ENCODE measurements at places on chromosomes 12 and 14.
A peak's percentile ranks its signal among the peaks of the same experiment; 100 is the strongest.

- DNase-seq = no peak
Observed at GRCh38 chr14:86091811-86092210, 561.9 kb downstream of the FLRT2 start.

- DNase-seq = no peak
Observed at GRCh38 chr14:79630288-79630960, 580.9 kb downstream of the DIO2 start.

- DNase-seq = no peak
Observed at GRCh38 chr14:96143906-96144305, 60.7 kb upstream of the BDKRB2 start.

DNA sequence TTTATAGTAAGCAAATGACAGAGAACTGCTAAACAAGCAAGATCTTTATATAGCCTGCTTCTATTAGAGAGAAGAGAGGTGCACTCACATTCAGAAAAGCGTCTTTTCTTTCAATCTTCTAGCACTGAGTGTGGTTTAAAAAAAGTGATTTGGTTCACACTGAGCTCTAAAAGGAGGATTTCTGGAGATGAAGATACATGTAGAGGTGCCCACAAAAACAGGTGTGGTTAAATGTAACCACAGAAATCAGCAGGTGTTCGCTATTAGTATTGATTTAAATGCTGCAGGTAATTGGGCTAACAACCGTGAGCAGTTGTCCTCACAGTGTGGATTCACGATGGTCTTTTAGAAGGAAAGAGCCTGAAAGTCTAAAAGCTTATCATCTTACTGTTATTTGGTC is 10.7 kb downstream of the PKP2 start:
- DNase-seq = no peak

DNA sequence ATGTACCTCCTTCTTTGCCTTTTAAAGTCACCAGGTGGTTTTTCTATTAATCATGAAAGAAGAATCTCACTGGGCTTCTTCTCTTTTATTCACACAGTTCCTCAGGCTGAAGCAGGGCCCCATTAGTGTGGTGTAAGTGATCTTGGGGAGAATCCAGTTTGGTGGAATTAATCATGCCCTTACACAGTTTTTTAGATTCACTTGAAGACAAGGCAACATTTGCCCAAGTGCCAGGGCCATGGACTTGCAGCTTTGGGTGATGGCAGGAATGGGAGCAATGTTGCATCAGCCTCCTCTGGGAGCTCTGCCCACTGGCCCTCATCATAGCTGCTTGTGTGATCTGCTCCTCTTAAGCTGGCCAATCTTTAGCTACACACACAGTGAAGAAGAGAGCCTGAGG is 33.8 kb downstream of the KCNK10 start:
- no peak for DNase-seq

- peak; percentile 17 for DNase-seq
Observed at GRCh38 chr14:65791191-65791981, 378.9 kb downstream of the FUT8 start.

DNA sequence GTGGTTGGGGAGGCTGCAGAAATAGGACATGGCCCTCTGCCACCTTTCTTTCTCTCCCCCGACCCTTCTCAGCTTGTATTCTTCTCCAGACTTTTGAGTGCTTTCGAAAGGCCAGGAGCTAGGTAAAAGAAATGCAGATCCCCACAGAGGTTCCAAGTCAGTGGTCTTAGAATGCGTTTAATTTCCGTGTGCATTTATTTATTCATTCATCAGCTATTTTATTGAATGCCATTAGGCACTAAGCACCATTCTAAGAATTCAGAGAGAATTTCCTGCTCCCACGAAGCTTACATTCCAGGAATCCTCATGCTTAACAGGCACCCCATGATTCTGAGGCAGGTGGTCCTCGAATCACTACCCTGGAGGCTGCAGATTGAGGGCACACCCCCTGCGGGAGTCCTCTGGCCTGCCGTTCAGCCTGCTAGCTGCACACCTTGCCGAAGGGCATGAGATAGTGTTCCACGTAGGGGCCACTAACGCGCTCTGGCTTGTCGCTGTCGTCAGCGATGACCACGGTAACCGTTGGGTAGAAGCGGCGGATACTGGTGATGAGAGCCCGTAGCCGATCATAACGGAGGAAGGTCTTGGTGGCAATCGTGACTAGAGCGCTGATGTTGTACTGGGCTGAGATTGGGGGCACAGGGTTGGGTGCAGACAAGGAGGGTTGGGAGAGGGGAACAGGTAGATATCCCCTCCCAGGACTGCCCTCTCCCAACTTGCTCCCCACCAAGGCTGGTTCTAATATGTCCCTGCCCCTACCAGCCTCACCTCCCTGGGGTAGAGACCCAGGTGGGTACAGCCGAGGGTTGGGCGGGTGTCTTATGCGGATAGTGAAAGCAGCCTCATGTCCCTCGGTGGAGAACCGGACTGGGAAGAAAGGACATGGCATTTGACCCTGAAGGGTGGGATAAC is 4.5 kb downstream of the B4GALNT1 start:
- no peak for DNase-seq

DNA sequence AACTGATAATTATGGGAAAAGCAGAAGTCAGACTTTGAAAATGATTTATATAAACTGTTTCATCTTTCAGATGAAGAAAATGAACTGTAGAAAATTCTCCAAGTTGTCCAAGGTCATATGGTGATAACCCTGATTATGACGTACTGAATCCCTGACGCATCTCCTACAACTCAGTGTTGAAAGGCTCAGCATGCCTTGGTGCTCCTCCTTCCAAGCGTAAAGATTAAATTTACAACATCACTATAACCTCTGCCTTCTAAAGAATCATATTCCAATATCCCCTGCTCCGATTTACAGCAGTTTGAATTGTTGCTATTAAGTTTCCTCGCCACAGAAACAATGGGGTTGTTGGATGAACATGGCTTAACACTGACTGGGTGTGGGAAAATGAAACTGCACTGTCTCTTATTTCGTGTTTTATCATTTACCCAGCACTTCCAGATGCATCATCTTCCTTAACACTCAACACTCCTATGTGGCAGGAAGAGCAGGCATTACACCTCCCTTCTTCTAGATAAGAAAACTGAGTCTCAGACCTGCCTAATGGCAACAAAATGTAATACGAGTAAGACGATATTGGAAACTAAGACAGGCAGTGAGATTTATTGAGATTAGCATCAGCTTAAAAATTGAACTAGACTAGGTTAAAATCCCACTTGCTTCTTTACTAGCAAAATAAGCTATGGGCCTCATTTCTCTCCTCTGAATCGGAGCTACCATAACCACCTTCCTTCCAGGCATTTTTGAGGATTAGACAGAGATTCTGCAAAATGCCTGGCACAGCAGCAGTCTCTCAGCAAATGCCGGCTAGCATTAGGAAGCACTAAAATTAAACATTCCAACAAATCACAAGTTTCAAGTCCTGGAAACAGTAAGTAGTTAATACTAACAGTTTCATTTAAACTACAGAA is 74.2 kb downstream of the PPM1H start:
- no peak for DNase-seq

DNA sequence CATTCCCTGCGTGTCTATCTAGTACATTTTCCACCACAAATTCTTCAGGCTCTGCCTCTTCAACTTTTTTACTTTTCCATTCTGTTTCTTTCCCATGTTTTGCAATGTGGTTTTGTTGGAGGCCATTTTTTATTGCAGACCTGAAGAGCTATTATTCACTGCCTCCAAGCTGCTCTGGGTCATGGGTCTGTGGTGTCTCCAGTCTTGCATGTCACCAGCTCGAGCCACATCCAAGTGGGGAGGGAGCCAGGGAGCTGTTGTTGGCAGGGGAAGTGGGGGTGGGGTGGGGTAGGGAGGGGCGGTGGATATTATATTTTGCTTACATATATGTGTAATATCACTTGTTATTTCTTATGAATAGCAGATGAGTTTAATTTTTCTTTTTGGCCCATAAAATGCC is 69.1 kb downstream of the VEZT start:
- no peak for DNase-seq

DNA sequence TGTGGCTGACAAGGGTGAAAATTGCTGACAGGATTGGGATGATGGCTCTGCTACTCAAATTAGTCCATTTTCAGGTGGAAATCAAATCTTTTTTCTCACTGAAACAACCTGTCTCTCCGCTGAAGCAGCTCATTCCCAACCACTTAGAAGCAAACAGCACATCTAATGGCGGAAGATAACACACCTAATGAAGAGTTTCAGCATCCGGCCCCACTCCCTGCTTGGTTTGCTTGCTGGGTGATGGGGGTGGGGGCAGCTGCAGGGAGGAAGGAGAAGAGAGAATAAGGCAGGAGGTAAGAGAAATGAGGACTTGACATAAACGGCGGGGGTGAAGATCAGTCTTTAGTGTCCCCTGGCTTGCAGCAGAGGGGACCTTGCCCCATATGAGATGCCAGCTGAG is 4.0 kb downstream of the SYNDIG1L start:
- DNase-seq = no peak

- no peak for DNase-seq
Observed at GRCh38 chr14:69674546-69675244, 63.3 kb downstream of the SUSD6 start.

GRCh38 chr12:113472191-113473121 is 785 bp upstream of the LHX5 start:
- DNase-seq = no peak

DNA sequence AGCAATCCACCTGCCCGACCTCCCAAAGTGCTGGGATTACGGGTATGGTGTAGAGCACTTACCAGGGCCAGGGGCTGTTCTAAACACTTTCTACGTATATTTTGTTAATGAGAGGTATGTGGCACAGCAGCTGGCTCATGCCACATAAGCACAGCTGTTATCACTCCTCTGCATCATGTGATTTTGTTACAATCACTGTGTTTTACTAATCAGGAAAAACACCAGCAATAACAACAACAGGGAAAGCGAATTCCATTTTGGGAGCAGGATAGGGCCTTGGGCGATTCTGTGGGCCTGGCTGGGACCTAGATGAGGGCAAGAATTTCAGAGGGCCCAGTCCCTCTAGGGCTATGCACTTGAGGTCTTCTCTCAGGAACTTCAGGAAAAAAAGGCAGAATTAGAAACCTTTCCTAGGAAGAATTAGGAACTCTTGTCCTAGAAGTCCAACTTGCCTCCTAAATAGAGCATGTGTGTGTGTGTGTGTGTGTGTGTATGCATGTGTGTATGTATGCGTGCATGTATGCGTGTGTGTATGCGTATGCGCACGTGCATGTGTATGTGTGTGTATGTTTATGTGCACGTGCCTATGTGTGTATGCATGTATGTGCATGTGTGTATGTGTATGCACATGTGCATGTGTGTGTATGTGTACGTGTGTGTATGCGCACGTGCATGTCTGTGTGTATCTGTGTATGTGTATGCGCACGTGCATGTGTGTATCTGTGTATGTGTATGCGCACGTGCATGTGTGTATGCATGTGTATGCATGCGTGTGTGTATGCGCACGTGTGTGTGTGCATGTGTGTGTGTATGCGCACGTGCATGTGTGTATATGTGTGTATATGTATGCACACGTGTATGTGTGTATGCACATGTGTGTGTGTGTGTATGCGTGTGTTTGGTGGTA is 41.8 kb upstream of the CORO1C start:
- no peak for DNase-seq

DNA sequence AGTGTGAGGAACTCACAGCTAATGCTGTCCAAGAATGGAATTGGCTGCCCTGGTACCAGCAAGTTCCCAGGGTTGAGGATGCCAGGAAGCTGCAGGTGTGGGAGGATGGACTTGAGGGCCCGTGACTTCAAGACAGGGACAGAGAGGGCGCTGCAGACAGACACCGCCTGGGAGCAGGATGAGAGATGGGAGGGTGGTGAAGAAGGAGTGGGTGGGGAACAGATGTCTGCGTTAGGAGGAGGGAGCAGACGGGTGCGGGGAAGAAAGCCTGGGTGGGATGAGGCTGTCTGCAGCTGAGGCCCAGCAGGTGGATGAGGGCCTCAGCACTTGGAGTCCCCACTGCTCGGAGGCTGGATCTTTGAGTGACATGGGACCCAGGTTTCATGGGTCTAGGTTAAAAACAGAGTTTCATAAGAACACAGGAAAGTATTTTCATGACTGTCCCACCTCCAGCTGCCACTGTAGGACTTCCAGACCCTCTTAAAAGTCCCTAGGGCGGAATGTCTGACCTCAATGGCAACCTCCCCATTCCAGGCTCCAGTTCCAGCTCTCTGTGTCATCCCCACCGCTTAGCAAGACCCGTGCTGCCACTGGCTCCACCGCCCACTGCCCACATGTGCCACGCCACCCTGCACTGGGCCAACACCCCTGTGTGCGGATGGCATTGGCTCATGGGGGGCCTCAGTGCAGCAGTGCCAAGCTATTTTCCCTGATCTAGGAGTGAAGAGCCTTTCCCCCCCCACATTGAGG is 70.3 kb upstream of the SCN8A start:
- no peak for DNase-seq

DNA sequence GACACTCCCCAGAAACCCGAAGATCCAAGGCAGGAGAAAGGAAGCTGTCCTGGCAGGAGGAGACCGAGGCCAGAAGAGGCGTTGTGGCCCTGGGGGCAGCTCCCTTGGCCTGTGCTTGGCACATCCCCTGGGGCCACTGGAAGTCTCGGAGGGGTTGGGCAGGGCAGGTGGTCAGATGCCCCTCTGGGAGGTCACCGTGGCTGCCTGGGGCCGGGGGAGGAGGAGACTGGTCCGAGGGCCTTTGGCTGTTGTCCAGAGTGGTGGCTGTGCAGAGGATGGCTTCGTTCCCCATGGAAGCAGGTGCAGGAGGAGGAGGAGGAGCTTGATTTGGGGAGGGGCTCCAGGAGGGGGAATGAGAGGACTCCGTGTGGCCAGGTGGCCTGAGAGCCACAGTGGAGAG is 3.3 kb upstream of the NUDT14 start:
- DNase-seq = no peak

GRCh38 chr14:23104591-23105347 is at the start of gene CIROP:
CIROP (minus strand) TSS chr14:23104989; CDS start chr14:23104920, 69 bp downstream.
- DNase-seq = no peak

DNA sequence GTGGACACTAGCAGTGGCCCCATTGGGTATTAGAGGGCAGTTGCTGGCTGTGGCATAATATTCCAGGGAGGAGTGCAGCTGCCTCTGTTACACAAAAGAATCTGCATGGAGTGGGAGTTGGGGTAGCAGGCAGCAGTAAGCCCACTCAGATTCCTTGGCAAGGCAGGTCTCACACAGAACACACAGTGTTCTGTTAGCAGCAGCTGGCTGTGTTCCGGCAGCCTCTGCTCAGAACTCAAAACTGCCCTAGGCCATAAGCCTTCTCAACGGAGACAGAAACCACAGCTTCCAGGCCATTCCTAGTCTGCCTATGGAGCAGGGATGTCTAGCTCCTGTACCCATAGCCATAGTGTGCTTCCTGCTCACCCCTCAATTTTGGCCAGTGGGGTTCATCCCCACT is 1085.4 kb downstream of the SLC6A15 start:
- DNase-seq = no peak

GRCh38 chr12:49079793-49080192 is 10.0 kb upstream of the RHEBL1 start:
- no peak for DNase-seq
